ENCODE measurements at places on chromosomes 7 and 10.

DNA sequence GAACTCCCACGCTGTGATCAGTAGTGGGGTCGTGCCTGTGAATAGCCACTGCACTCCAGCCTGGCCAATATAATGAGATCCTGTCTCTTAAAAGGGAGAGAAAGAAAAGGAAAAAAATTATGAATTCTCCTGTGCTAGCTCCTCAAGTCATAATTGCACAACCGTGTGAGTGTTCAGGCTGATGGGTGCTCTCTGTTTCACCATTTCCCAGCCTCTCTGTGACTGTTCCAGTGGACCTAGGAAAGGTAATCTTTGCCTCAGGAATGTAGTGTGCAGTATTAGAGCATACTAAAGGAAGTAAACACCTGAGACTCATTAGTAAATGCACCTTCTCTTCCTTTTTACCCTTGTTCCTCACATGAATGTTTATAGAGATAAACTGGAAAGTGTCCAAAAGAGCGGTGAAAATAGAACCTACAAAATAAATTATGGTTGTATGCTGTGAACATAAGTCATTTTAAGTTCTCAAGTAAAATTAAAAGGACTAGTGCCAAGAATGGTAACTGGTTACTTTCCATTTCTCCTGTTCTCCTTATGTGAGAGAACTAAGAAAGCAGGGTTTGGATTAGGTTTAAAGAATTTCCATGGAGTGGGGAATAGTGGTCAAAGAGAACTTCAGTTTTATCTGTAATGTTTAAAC is 42.7 kb downstream of the INPP5F start:
- DNase-seq = no peak

DNA sequence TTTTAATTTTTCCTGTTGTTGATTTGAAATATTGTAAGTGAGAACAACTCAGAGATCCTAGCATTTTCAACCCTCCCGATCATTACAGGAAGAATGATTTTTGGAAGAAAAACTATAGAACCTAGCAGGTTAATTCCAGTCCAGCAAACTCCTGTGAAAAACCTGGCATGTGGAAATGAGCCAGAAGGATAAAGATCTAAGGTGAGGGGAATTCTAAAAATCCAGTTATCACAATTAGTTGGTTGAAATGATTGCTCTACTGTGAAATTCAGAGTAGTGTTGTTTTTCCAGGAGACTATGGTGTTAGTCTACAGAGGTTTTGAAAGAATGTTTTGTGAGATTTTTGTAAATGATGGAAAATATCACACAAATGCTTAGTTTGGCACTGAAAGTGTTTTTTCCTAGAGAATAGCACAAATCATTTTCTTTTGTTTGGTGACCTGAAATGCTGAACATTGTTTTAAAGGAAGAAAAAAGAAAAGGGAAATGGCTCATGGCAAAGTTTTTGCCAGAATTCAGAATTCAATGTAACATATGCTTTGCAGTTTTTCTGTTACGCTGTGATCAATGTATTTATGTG is 152.4 kb upstream of the SLC26A5 start:
- no peak for DNase-seq

- peak; percentile 58 for DNase-seq
Measured at GRCh38 chr7:69932034-69932628, 333.9 kb downstream of the AUTS2 start.

DNA sequence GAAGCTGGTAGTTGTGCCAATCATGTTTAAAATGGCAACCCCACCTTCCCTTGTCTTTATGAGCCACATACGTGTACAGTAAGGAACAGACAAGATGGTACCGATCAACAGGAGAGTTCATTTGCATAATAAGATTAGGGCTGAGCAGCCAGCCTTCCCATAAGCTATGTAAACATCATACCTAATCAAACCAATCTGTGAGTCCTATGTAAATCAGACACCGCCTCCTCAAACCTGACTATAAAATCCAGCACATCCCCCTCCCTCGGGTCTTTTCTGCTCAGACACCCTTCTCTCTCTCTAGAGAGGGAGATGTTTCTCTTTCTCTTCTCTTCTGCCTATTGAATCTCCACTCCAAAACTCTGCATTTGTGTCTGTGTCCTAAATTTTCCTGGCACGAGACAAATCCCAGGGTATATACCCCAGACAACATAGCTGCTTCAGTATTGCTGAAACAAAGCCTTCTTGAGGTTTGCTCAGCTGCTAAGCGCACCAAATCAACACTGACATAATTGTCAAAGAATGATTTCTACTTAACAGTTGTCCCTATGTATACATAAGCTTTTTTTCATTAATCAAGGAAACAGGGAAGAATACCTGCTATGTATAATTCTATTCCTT is 279.2 kb downstream of the THSD7A start:
- DNase-seq = no peak

DNA sequence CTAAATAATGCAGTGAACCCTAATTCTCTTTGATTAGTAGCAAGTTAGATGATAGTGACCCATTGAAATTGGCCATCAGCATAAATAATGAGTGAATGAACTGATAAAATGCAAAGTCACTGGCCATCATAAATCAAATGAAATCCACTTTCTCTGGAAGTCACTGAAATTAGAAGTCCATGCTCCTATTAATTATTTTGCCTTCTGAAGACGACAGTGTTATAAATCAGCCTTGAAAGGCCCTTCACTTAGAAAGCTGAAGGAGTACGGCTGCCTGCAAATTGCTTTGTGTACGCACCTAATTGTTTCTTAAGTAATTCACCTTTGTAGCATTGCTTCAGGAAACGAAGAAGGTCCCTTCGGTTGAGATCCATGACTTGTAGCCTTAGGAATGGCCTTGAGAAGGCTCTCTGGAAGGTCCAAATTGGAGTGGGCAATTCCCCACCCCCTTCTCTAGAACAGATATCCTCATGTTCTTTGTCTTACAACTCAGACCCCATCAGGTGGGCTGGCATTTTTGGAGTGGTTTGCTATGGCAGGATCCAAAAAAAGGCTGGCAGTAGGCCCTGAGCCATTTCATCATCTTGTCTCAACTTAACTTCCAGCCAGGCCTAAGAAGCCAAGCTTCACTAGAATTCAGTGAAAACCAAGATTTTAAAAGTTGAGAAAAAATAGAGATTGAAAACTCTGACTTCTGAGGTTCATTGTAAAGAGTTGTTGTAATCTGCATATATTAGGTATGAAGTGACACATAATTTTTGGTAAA is 420.3 kb downstream of the LRMDA start:
- DNase-seq = no peak

- DNase-seq = no peak
Measured at GRCh38 chr7:26035552-26035951, 116.4 kb upstream of the NFE2L3 start.

Data from globus pallidus (tissue), 1 donor.